ENCODE measurements at places on chromosomes 16 and 17.

DNA sequence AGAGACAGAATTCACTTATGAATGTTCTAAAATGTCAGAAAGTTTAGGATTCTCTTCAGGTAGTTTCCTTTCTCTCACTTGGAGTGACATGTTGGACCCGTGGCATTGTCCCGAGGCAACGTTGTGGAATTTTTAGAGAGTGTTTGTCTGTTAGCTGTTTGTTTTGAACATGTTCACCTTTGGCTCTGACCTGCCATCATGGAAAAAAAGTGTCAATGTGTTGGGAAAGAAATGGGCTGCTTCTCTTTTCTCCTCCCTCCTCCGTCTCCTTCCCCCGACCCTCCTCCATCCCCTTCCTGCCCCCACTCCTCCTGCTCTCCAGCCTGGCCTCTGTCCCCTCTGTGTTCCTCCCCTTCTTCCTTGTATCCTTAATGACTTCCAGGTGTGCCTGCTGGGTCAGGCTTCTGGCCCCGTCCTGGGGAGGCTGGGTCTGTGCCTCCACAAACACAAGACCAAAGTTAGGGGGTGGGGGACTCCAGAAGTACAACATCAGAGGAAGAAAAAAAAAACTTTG lies 463.1 kb downstream of the MAF start:
- DNase-seq, result no peak

DNA sequence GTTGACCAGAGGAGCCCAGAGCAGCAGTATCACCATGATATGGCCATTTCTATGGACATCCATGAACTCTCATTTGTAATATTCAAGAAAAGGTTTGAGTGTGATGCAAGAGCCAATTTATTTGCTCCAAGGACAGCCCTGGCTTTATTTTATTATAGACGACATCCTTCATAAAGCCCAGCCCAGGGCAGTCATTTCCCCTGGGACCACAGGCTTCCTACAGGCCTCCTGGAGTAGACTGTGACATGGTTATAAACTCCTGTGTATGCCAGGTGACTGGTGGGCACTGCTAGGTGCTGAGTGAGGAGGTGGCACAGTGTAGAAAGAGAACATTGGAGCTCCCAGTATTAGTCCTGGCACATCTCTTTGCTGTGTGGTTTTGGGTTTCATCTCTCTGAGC lies 120.9 kb downstream of the UTP18 start:
- no peak for DNase-seq

GRCh38 chr17:13594310-13594709 lies 7.4 kb downstream of the HS3ST3A1 start:
- no peak for DNase-seq

DNA sequence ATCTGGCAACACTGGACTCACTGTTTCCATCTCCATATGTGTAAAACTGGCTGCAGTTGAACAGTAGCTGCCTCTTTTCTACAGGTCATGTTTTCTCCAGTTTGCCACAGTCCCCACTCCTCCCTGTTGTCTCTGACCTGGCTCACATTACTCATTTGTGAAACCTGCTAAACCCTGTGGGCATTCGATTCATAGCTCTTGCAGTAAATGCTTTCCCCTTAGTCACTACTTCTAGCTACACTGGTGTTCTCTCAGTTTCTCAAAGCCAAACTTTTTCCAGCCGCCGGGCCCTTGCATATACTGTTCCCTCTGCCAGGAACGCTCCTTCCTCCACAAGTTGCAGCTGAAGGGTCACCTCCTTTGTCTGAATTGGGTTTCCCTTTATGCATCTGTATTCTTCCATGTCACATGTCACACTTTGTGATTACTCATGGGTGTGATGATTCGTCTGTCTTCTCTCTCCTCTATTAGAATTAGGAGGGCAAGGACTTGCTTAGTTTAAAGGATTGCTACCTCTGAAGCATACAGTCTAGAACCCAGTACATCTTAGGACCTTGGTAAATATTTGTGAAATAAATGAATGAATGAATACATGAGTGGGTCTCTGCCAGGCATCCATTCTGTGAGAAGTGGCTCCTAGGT lies 15.0 kb upstream of the MT4 start:
- DNase-seq, result no peak

GRCh38 chr16:11235703-11235991 lies 20.4 kb downstream of the SOCS1 start:
- DNase-seq, result no peak

GRCh38 chr16:27289669-27290068 lies 21.1 kb upstream of the NSMCE1 start:
- peak; percentile 19 for DNase-seq

DNA sequence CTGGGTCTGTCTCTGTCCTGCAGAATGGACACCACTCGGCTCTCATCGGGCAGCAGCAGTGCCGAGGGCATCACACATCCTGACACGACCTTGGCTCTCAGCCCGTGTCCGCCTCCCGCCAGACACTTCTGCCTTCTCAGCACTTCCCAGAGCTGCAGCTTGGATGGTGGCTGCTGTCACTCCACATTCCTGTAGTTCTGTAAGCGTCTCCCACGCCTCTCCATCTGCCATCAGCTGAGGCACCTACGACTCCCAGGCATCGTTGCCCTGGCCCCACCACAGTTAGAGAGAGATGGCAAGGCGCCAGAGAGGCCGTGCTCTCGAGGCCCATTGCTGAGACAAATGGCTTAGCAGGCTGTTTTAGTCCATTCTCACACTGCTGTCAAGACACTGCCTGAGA lies 195.9 kb upstream of the CHMP6 start:
- DNase-seq, result no peak

DNA sequence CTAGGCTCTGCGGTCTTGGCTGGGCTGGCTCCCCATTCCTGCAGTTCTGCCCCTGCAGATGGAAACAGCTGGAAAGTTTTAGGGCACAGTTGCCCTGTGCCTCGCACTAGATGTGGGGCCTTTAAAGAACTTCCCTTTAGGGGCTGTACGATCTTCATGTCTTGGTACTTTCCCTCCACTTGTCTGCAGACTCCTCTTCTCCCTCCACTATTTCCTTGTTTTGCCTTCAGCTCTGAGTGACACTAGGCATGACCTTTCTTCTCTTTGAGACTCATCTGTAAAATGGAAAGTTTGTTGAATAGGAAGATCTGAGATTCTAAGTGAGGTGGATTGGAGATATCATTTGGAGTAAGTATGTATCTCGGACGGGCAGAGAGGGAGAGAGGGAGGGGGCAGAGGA lies 6.3 kb upstream of the TAC4 start:
- DNase-seq, result no peak

DNA sequence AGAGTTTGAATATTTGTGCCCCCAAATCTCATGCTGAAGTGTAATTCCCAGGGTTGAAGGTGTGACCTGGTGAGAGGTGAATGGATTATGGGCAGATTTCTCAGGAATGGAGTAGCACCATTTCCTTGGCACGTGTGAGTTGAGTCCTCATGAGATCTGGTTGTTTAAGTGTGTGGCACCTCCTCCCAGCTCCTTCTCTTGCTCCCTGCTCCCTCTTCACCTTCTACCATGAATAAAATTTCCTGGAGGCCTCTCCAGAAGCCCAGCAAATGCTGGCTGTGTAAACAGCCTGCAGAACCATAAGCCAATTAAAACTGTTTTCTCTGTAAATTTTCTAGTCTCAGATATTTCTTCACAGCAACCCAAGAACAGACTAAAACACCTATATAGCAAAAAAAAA lies 12.6 kb upstream of the APOH start:
- DNase-seq, result no peak

Data from activated CD8-positive, alpha-beta memory T cell treated with anti-CD3 and anti-CD28 coated beads, Interleukin-2, amount 10 ng/mL, durations not matched to agents 7 days and 5 days (primary cell).